A172 (cell line): ENCODE measurements at places on chromosomes 2 and 18.
A peak's percentile ranks its signal among the peaks of the same experiment; 100 is the strongest.

DNA sequence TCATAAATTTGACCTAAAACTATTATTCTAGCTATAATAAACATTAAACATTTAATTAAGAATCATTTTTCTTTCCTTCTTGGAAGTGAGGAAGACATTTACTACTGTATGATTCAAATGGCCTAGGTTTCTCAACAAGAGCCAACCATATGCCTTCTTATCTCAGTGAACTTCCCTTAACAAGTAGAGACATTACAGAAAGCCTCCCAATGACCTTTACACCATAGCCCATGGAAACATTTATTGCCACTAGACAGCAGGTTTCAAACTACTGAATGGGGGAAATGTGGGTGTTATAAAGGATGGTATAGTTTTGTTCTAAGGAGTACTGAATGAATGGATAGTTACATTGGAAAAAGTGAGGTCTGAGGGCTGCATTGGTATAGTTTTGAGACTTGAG, 349.4 kb upstream of the SPRED2 start:
- no peak for DNase-seq

DNA sequence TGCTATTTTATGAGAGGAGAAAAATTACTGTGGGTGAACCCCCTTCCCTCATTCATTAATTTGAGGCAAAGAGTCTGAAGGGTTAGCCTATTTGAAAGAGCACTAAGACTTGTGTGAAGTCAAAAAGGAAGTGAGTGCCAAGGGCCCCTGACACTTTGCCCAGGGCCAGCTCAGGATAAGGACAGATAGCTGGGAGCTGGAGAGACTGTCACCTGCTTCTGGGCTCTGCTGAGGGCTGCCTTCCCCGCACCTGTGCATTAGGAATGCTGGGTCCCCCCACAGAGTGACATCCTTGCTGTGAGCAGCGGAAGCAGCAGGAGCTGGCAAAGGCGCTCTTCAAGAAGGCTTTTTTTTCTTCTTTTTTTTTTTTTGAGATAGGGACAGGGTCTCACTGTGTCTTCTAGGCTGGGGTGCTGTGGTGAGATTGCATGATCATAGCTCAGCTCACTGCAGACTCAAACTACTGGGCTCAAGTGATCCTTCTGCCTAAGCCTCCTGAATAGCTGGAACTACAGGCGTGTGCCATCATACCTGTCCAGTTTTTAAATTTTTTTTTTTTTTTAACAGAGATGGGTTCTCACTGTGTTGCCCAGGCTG, 148.3 kb downstream of the AQP4 start:
- no peak for DNase-seq

DNA sequence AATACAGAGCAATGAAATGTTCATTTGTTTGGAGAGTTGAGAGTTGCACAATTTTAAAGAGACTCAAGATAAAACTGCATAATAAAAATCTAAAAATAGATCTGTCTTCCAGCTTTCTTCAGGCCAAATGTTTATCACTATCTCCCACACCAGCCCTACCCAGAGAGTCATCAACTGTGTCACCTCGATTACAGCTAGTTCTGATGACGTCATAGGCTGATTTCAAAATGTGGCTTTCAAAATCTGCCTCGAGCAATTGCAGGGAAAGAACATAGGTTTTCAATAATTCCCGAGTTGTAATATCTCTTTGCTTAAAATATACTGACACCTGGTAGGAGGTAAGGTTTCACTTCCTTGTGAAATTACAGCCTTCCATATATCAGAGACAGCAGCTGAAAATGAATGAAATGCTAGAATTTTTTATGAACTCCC, 677.6 kb upstream of the ID2 start:
- peak; percentile 74 for DNase-seq

- DNase-seq, result no peak
Observed at GRCh38 chr2:185174353-185174752, 564.3 kb upstream of the FSIP2 start.

- no peak for DNase-seq
Observed at GRCh38 chr2:26767894-26768487, 3.9 kb downstream of the SLC35F6 start.

DNA sequence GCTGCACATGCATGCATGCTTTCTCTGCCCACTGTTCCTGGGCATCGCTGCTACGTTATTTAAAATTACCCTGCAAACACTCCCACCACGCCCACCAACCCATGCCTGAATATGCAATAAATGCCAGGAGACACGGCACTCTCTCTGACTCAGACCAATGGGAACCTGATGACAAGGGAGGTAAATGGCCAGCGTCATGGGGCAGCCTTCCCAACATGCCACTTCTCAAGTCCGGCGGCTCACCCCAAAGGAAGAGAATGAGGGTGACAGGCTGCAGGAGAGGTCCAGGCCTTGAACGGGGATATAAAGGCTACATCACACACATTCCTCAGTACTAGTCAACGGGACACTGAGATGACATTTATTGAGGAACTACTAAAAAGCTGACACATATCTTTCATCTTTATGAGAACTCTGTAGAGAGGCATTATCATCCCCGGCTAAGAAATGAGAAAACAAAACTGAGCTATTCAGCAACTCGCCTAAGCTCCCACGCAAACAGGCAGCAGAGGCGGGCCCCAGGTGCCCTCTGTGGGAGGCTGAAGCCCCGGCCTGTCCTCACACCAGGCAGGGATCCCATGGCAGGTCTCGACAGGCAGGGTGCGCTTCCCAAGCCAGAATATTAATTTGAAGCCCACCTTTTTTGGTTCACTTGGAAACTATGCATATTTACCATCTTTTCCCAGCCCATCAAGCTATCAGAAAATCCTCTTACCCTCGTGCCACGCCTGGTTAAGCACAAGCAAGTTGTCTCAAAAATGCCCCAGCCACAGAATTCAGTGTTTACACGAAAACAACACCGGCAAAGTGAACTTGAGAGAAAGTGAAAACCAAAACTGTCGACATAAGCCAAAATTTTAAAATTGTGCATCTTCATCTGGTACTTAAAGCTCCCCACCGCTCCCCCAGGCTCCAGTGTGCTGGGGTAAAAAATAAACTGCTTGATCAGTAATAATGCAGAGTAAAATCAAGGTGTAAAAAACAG, 166.3 kb downstream of the HDAC4 start:
- DNase-seq, result no peak

GRCh38 chr2:231939022-231939421, 12.8 kb upstream of the NPPC start:
- no peak for DNase-seq

DNA sequence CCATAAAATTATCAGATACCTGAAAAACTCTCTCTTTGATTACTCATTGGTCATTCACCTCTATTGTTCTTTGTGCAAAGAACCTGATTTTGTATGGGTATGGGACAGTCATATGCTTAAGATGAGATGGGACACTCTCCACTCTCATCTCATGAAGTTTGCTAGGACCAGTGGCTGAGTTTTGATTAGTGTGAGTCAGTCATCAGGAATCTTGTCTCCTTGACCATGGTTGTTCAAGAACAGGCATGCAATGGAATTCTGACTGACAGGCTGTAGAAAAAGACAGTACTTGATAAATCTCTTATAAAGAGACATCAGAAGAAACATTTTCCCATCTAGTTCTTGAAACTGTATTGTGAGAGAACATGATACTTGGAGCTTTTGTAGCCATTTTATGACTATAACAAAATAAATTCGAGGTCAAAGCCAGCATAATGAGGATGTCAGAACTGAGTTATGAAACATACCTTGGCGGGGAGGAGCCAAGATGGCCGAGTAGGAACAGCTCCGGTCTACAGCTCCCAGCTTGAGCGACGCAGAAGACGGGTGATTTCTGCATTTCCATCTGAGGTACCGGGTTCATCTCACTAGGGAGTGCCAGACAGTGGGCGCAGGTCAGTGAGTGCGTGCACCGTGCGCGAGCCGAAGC, 367.0 kb downstream of the NR4A2 start:
- DNase-seq, result peak; percentile 29

- no peak for DNase-seq
Observed at GRCh38 chr18:6086731-6087130, 191.4 kb upstream of the TMEM200C start.

DNA sequence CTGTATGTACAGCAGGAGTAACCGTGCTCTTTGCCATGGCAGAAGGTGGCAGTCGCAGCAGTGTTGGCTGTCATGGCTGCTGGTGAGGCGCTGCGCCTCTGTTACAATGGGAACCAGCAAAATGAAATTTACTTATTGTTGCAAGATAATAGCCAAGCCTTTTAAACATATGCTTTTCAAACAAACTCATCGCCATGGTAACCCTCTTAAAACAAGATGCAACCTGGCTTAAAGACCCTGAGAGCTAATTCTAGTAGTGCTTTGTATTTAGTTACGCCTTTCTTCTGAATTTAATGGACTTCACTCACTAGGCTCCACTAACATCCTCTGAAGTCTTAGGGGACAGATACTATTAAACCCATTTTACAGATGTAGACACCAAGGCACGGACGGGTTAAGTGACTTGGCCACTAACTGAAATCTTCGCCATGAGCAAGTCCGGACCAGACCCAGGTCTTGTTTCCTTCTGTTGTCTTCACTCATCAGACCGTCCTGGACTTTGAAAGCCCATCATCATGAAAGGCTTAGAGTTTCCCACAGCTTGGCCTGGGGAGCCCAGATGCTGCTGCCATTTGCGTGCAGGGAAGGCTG, 111.6 kb upstream of the ODC1 start:
- DNase-seq, result no peak

- no peak for DNase-seq
Observed at GRCh38 chr2:56473524-56473923, 289.7 kb downstream of the CCDC85A start.

DNA sequence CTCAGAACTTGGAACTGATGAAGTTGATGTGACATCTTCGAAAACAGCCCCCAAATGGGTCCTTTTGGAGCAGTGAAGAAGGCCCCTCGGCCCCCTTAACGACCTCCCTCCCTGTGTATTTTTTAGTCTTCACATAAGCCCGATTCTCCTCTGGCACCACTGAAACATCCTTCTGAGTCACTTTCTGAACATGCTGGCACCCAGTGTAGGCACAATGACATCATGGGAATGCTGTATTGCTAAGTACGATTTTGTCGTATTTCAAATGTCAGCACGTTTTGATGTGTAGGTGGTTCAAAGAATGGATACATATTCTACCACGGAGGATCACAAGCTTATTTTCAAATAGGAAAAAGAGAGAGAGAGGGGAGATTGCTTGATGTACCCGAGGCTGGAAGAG, 111.7 kb upstream of the RIOK3 start:
- DNase-seq, result no peak

DNA sequence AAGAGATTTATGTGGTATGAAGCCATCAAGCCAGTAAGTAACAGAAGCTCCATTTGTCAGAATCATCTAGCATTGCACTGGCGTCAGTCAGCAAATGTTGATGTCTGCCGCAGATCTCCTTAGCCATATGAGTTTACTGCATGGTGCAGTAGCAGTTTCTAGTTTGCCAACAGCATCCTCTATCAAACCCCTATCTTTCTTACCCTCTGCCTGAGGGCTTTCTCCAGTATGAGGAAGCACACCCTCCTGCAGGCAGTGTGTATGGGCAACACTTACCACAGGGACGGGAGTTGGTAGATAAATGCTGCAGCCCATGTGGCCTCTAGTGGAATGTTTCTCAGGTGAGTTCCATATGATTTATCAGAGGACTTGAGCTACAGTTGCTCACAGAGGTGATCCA, 63.7 kb downstream of the EFEMP1 start:
- DNase-seq, result no peak

DNA sequence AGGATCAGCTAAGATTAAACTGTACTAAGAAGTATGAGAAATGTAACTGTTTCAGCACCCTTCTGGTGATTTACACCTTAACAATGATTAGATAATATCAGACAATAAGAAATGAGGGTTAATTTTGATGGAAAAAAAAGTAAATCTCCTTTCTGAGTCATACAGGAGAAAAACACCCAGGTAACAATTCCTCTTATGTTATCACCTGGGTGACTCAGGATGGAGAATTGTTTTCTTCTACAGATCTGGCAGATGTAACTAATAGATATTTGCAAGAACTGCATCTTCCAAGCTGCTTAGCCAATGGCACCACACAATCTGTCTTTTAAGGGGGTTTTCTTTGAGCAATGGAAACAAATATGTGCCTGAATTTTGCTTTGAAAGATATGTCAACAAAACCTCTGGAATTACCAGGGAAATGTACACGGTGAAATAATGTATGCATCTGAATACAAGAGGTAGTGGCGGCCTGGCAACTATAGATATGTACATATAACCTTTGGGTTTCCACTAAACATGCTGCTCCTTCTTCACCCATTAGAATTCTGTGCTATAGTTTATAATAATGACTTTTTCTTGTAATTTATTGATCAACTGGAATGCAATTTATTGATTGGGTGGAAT, 407.9 kb downstream of the CPS1 start:
- no peak for DNase-seq
